ACHN (cell line): ENCODE measurements at places on chromosomes 12 and 14.

GRCh38 chr12:1115484-1116231 is 124.6 kb downstream of the ERC1 start:
- DNase-seq, result peak; percentile 27

DNA sequence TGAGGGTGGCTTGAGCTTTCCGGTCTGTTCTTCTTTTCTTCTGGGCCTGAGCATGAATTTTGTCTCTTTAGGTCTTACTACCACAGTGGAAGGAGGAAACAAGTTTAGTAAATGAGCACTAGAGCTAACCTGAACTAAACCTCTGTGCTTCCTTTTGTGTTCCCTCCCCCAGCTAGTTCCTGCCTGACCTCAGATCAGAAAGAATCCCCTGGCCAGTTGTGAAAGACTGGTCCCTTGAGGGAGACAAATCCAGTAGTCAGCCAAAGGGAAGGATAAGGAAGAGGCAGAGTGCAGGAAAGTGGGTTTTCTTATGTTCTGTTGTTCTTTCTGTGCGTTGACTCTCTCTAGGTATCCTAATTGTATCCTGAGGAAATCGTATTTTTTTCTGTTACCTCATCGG is 17.5 kb downstream of the ZNF664 start:
- no peak for DNase-seq

GRCh38 chr12:39763071-39763889 is 143.7 kb upstream of the ABCD2 start:
- DNase-seq, result no peak

- DNase-seq, result peak; percentile 43
Measured at GRCh38 chr14:52563120-52563519, 10.5 kb downstream of the GPR137C start.

DNA sequence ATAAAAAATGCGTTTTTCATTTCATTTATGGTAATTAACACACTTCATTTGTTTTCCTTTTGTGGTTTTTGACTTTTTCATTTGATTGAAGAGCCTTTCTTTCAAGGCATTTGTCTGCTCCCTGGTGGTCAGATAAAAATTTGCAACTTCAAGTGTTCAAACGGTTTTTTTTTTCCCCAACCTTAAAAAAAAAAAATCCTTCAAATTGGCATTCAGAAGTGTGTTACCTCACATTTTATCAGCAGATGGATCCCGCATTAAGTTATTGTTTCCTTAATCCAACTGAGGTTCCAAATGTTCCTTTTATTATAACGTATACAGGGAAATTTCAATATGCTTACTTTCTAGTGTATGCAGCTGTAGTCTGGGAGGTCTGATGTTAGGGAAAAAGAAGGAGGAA is 47.2 kb downstream of the MYF5 start:
- DNase-seq, result peak; percentile 69

DNA sequence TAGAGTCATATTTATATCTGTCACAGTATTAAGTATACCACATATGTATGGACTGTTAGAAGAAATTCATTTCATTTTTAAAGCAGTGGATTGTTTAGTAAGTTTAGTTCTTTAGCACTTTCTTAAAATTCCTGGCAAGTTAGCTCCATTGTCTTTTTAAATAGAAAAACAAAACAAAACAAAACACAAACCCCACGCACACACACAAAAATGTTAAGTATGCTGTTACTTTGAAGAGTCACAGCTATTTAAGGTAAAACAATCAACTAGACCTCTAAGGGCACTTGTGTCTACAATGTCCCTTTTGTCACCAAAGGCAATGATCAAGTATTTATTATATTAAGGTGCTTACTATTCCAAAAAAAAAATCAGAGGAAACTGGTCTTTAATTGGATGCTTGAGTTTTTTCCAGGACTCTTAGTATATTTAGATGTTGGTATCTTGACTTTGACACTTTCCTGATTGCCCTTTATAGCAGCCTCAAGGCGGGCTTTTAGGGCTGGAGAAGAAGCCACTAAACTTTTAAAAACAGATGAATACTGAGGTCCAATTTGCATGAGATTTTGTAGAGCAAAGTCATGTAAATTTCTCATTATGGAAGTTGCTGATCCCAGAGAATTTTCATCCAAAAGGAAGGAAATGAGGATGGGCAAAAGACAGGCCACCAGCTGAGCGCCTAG is 85.5 kb upstream of the HECTD1 start:
- DNase-seq, result no peak

DNA sequence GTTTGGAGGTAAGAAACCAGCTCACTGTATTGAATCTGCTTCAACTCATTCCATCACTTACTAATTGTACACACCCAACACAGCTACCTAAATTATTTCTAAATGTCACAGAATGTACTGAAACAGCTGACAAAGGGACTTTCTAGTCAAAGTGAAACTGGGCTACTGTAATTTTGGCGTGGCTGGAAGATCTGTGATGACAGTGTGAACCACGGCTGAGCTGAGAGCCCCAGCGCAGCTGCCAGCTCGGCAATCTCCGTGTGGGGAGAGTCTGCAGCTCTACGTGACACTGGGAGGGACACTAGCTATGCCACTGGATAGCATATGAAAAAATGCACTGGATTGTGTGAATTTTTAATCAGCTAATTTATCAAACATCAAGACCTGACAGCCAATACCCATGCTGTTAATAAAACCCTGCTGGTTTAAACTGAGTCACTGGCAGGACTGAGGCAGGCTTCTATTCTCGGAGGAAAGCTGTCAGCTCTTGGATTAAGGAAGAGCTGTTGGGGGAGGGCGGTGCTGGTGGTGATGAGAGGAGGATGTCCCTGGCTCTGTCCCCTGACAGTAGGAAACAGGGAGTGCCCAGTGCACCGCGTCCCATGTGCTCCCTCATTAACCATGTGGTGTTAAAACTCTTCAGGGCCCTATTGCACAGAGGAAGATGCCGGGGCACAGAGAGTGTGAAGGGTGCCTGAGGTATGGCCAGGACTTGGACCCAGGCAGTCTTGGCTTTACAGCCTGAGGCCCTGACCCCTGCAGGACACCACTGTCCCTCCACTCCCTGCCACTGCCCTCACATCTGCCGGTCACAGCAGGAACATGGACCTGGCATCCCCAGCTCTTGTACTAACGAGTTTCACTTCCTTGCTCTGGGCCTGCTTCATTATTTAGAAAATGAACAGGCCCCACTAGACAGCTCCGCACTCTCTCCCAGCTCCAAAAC is 13.3 kb downstream of the SLC15A4 start:
- DNase-seq, result no peak

DNA sequence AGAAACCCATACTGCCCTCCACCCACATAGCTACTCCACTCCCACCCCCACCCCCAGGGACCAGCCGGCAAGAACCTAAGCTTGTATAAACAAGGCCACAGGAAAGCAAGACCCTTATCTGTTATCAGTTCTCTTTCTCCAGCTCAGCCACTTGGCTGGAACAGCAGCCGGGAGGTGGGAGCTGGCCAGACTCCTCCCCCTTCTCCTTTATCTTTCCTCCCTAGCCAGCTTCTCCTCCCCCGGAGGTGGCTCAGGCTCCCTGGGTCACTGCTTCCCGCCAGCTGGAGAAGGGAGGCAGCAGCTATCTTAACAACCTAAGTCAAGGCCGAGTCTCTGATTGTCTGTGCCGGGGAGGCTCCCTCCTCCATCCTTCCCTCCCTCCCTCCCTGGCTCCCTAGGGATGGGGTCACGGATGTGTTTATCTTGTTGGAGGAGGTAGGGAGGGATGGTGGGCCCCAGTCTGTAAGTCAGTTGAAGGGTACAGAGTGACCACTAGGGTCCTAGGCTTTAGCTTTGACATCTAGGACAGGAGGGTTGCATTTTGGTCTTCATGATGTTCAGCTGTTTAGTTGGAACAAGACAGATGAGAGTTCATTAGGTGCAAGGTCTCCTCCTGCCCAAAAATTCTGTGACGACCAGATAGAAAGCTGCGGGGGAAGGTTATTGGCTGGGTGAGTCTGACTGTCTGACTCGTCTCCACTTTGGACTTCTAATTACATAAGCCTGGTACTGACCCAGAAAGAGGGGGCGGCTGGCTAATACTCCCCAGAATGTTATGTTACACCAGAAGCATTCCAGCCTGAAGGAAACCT is 29.7 kb downstream of the ZFP36L1 start:
- no peak for DNase-seq

- DNase-seq, result no peak
Measured at GRCh38 chr14:68747393-68747792, 45.5 kb downstream of the ZFP36L1 start.

DNA sequence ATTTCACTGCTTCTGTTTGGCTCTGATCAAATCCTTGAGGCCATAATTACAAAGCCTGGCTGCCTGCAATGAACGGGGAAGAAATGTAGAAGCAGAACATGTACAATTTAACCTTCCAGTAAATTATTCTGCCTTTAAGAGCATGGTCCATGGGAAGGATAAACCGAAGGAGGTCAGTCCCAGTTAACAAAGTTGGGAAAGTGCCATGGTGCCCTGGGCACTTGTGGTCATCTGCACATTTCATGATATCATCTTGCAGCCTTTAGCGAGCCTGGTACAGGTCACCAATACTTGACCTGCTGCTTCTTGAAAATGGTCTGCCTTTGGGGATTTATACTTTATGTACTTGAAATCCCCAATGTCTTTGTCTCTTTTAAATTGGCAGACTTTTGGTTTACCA is 175.9 kb upstream of the KITLG start:
- DNase-seq, result no peak
